ENCODE measurements at places on chromosomes 1 and 21.
A peak's percentile ranks its signal among the peaks of the same experiment; 100 is the strongest.

GRCh38 chr1:154529308-154529707 lies 27.1 kb upstream of the SHE start:
- no peaks in the 10 kb centered on the region for H3K36me3 ChIP-seq
- DNase-seq: no peak
- H3K27me3 ChIP-seq: no peaks in the 10 kb centered on the region
- no peak overlapping the region for H3K4me3 ChIP-seq
- no peaks in the 10 kb centered on the region for H3K4me1 ChIP-seq

- no peaks in the 10 kb centered on the region for H3K27me3 ChIP-seq
- DNase-seq: no peak
These were observed 34.5 kb upstream of the MAP1LC3C start for GRCh38 chr1:242033447-242033846.

- H3K4me1 ChIP-seq: peaks cover 29% of the 10 kb centered on the region
- peaks cover 5% of the 10 kb centered on the region for H3K36me3 ChIP-seq
- peak within 1 kb of the TSS; percentile 96 for H3K27ac ChIP-seq
- DNase-seq: peak; percentile 78
- peak within 1 kb of the TSS; percentile 99 for H3K4me3 ChIP-seq
These were observed at the start of gene NUDC for GRCh38 chr1:26921540-26922430. Gene NUDC (plus strand): TSS chr1:26921743. CDS start chr1:26921849, 106 bp downstream.

- no peak overlapping the region for H3K27ac ChIP-seq
- no peak for DNase-seq
- H3K27me3 ChIP-seq: no peaks in the 10 kb centered on the region
These were observed 18.7 kb upstream of the LRRC47 start for GRCh38 chr1:3814771-3815561.

DNA sequence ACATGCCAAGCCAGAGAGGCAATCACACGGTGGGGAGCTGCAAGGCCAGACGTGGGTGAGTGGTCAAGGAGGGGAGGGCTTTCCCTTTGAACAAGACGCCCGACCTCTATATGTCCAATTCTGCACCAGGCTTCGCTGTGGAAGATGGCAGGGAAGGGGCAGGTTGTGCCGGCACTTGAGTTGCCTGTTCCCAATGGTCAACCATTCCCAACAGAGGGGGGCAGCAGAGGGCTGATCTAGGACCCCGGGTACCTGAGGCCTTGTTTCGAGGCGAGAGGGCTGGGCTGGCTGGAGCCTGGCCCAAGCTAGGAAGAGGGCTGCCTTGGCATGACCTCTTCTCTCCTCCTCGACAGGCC lies 64.9 kb downstream of the TMEM53 start:
- H3K27ac ChIP-seq: no peak overlapping the region
- no peak overlapping the region for H3K4me3 ChIP-seq
- no peaks in the 10 kb centered on the region for H3K36me3 ChIP-seq
- peaks cover 44% of the 10 kb centered on the region for H3K27me3 ChIP-seq

DNA sequence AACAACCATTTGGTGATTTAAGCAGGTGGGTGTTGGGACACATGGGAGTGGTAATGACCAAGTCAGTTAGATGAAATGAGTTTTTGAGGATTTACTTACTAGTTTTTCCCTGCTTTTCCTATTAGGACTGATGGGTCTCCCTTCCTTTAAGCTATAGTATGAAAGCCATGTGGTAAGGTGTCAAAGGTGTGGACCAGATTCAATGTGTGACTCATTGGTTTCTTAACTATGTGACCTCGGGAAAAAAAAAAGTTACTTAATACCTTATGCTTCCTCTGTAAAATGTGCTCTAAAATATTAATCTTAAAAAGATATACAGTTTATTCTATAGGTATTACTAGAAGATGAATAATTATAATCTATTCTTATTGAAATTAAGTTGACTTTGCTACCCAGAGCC lies 93.7 kb downstream of the DUSP10 start:
- H3K4me3 ChIP-seq: no peak overlapping the region
- H3K27me3 ChIP-seq: no peaks in the 10 kb centered on the region
- H3K36me3 ChIP-seq: no peaks in the 10 kb centered on the region
- no peak overlapping the region for H3K27ac ChIP-seq
- no peaks in the 10 kb centered on the region for H3K4me1 ChIP-seq
- DNase-seq: no peak

DNA sequence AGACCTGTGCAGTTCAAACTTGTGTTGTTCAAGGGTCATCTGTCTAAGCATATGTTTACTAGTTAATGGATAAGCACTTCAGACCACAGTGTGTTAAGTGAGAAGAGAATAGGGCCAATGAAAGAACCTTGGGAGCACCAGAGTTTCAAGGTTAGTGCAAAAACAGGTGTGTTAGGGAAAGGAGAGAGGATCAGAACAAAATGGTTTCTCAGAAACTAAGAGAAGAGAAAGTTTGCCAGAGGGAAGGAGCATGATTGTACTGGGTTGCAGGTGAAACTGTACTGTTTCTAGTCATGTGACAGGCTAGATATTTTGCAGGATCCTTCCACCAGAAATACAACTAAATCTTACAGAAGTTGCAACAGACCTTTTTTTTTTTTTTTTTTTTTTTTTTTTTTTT lies 23.3 kb downstream of the RPRD2 start:
- no peak overlapping the region for H3K4me3 ChIP-seq
- DNase-seq: no peak
- no peak overlapping the region for H3K27ac ChIP-seq
- H3K36me3 ChIP-seq: no peaks in the 10 kb centered on the region

GRCh38 chr1:18110598-18110939 lies 3.0 kb downstream of the IGSF21 start:
- no peak overlapping the region for H3K27ac ChIP-seq
- peaks cover 31% of the 10 kb centered on the region for H3K27me3 ChIP-seq
- DNase-seq: no peak
- H3K36me3 ChIP-seq: no peaks in the 10 kb centered on the region
- peaks cover 48% of the 10 kb centered on the region for H3K4me1 ChIP-seq

DNA sequence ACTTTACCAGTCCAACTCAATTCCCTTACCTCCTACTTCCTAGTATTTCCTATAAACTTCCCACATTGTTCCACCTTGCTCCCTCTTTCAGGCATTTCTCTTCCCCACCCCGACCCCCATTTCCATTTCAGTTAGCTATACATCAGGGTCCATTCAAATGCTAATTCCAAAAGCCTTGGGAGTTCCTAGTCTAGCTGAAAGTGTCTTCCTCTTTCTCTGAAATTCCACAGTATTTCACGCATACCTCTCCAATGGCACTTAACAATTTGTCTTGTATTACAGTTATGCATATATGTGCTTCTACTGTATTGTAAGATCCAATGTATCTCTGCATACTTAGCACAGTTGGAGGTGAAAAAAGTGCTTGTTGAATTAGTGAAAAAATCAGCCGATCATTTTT lies 94.9 kb downstream of the ZNF644 start:
- H3K4me3 ChIP-seq: no peak overlapping the region
- no peaks in the 10 kb centered on the region for H3K36me3 ChIP-seq
- no peaks in the 10 kb centered on the region for H3K27me3 ChIP-seq
- no peak for DNase-seq
- no peaks in the 10 kb centered on the region for H3K4me1 ChIP-seq

GRCh38 chr1:102897557-102897956 lies 210.8 kb downstream of the COL11A1 start:
- H3K4me1 ChIP-seq: no peaks in the 10 kb centered on the region
- no peaks in the 10 kb centered on the region for H3K27me3 ChIP-seq

DNA sequence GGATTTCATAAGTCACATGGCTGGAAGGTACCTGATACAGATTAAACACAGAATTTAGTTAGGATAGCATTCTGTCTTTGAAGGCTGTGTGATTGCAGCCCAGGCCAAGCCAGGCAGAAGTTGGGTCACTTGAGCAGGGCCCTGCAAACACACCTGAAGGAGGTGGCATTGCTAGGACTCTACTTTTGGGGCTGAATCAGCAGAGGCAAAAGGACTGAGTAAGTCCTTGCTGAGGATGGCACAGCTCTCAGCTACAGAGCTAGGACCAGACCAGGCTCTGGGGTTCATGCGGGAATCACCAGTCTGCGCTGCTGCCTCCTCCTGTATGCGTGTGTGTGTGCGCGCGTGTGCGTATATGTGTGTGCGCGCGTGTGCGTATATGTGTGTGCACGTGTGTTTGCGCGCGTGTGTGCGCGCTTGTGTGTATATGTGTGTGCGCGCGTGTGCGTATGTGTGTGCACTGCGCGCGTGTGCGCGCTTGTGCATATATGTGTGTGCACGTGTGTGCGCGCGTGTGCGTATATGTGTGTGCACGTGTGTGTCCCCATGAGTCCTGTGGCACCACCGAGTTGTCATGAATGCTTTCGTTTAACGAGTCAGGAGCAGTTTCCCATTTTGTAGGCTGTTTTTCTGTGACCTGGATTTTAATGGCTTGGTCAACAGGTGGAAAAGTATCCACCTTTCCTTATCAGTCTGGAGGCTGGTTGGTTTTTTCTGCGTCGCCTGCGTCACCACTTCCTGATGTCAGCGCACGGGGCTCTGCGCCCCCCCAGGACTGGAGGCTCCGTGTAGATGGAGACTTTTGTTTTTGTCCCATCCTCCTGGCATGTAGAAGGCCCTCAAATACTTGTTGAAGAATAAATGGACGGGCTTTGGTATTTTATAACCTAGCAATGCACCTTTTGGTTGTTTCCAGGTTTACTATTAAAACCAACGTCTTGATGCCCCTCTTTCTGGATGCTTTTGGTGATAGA lies 34.7 kb downstream of the ADARB1 start:
- H3K27ac ChIP-seq: peak overlapping the region; percentile 45
- H3K4me1 ChIP-seq: peaks cover 14% of the 10 kb centered on the region
- no peaks in the 10 kb centered on the region for H3K36me3 ChIP-seq
- DNase-seq: no peak
- no peak overlapping the region for H3K4me3 ChIP-seq

DNA sequence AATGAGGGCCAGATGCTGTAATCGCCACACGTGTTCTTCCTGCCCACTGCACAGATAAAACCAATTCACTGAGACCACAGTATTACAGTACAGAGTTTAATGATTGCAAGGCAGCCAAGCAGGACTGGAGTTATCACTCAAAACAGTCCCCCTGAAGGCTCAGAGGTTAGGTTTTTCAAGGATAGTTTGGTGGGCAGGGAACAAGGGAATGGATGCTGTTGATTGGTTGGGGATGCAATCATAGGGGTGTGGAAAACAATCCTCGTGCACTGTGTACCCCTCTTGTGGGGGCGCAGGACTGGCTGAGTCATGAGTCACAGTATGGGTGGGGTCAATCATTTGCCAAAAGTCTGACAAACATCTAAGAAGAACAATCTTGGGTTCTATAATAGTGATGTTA lies 12.4 kb upstream of the USP1 start:
- H3K4me1 ChIP-seq: no peaks in the 10 kb centered on the region
- no peak overlapping the region for H3K4me3 ChIP-seq
- H3K27ac ChIP-seq: no peak overlapping the region
- H3K36me3 ChIP-seq: no peaks in the 10 kb centered on the region

- no peaks in the 10 kb centered on the region for H3K27me3 ChIP-seq
- peaks cover 2% of the 10 kb centered on the region for H3K4me1 ChIP-seq
These were observed 4.4 kb downstream of the FAM20B start for GRCh38 chr1:179030130-179030529.

DNA sequence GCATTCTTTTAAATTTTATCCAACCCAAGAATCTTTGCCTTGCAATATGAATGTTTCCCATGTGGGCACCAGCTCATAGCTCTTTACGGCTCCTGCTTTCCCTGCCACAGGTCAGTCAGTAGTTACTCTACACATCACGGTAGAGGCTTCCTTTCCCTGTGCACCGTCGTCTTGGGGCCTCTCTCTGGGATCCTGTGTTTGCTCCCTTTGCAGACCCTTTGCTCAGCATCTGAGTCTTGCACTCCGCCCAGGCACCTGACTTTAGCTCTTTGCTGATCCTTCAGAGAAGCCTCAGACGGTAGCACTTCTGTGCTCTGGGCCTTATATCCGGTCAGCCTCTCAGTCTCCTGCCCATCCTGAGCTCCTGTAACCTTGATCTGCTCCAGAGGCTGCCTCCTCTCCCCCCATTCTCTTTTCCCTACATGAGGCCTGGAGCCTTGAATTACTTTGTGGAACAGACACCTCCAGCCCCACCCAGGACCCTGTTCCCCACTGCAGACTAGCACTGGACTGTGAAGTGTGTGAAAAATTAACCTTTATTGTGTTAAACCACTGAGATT lies 183.5 kb upstream of the HMGB4 start:
- no peak overlapping the region for H3K27ac ChIP-seq
- no peak for DNase-seq
- no peaks in the 10 kb centered on the region for H3K4me1 ChIP-seq
- no peaks in the 10 kb centered on the region for H3K27me3 ChIP-seq
- H3K4me3 ChIP-seq: no peak overlapping the region

DNA sequence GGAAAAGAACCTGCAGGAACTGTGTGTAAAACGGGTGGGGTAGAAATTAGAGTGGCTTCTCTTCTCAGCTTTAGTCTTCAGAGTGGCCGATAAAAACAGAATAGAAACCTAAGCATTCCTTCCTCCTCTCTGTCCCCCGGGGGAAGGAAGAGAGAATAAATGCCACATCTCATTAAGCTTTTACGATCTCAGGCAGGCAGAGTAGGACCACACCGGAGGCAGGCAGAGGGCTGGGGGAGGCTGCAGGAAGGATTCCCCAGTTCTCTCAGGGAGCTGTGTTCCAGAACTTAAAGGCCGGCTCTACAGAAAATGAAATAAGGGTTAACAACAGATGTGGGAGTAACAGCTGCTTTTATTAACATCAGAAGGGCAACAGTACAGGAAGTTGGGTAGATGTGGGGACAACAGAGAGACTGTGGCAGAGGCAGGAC lies 24.5 kb upstream of the MEF2D start:
- H3K27ac ChIP-seq: peak overlapping the region; percentile 18
- H3K4me3 ChIP-seq: no peak overlapping the region
- DNase-seq: no peak

- H3K4me3 ChIP-seq: no peak overlapping the region
- no peaks in the 10 kb centered on the region for H3K36me3 ChIP-seq
- H3K4me1 ChIP-seq: no peaks in the 10 kb centered on the region
- H3K27ac ChIP-seq: no peak overlapping the region
These were observed 9.2 kb downstream of the PADI6 start for GRCh38 chr1:17381161-17381560.

All from esophagus squamous epithelium (tissue), 5 donors.